T-helper 22 cell (primary cell): ENCODE measurements at places on chromosomes 2 and 18.
A peak's percentile ranks its signal among the peaks of the same experiment; 100 is the strongest.

DNA sequence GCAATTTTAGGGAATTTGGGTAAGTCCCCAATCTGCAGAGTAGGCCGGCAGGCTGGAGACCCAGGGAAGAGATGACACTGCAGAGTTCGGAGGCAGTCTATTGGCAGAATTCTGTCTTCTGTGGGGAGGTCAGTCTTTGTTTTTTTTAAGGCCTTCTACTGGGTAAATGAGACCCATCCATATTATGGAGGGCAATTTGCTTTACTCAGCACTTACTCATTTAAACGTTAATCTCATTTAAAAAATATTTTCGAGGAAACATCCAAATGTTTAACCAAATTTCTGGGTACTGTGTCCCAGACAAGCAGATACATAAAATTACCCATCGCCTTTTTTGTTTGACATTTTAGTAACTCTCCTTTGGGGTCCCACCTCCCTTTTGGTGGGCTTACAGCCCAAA lies 139.5 kb downstream of the IRS1 start:
- no peak for DNase-seq

DNA sequence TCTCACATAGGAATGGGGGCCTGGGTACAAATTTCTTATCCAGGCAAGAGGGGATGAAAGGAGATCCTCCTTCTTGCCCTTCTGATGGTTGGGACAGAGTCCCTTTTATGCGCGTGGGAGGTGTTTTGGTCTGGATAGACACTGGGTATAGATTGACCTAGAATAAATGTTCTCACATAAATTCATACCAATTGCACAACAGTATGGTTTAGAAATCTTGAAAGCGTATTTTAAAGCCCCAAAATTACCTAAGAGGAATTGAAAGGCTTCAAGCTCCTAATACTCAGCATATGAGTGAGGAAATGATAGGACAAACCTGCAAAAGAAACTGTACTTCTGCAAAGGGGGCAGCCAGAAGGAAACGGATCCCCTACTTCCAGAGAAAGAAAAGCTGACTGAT lies 2.6 kb upstream of the BCL2 start:
- DNase-seq: no peak

DNA sequence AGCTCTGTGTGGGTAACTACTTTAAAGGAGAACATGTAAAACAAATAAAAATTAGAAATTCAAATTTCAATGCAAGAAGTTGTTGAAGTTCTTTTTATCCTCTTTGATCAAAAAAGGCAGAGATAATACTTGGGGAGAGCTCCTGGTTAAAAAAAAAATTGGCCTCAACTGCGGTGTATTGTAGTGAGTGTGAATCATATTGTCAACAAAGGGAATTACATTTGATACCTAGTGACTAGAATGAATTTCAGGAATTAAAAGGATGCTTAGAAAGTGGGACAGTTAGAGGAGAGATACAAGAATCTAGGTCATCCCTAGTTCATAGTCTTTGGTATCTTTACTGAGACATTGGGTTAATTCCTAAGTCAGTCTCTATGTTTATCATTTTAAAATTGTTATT lies 473.0 kb downstream of the CCDC85A start:
- DNase-seq: no peak

DNA sequence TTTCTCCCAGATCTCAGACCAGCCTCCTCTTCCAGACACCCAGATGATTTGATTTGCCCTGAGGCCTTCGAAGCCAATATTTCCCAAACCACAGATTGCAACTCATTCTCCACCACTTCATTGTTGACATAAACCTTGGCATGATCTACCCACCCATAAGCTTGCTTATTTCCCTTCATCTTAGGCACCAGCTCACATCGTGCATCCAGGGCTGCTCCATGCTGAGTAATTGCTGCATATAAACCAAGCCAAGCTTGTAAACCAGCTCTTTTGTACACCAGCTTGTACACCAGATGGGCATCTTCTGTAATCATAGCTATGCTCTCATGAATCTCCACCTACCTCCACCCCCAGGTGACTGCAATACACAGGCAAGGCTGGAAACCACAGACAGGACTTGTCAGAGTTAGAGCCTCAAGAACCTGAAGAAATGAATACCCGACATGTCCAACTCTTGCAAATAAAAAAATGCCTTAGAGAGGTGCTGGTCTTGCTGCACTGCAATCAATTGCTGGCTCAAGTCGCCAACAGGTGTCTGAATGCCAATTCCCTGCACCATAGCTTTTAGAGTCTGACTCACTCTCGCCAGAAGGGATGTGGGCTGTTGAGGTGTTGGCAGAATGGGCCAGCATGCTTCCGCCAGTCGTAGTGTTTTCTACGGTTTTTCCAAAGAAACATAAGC lies 31.5 kb downstream of the TRABD2A start:
- DNase-seq: peak; percentile 32

GRCh38 chr2:33777786-33778185 lies 178.7 kb upstream of the FAM98A start:
- DNase-seq: no peak

DNA sequence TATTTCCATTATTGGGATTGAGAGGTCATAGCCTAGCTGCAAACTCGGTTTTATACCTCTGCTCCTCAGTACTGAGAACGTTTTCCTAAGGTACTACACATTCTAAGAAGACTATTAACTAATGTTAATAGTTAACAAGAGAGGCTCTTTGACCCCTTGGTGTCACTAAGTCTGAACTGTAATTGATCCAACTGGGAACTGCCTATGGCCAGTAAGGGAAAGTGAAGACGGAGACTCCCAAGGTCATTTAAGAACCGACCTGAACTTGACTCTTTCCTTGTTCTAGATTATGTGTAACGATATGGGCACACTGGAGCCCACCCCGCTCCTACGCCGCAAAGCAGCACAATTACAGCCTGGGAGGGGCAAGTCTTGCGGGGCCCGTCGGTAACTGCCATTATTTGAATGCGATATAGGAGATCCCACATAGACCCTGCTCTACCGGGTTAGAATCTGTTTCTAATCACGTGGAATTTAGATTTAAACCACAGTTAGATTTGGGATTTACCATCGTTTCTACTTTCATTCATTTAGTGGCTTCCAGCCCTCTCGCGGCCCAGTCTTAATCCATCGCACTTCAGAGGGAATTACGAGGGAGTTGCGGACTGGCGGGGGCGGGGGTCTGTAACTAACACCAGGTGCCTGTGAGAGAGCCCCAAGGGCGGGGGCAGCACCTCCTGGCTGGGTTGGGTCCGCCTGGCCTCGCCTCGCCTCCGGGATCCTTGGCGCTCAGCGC lies 84.1 kb upstream of the EPB41L3 start:
- no peak for DNase-seq
